ENCODE measurements at places on chromosomes 1 and 21.
A peak's percentile ranks its signal among the peaks of the same experiment; 100 is the strongest.

- DNase-seq, result no peak
Measured at GRCh38 chr1:104387716-104388508, 638.2 kb downstream of the AMY1C start.

DNA sequence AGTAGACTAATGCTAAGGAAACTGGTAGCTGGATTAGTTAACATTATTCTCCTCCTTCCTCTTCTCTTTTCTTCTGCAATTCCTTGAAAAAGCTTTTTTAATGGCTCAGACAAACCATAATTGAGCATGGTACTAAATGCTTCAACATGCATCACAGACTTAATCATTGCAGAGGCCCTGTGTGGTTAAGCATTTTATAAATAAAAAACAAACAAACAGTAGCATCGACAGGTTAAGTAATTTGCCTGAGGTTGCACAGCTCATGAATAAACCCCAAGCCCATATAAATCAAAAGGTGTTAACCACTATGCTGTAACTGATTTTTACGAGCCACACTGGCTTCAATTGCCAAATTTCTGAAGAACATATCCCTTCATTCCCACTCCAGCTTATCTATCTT, 462.1 kb downstream of the LMO4 start:
- DNase-seq, result no peak

GRCh38 chr1:154743526-154744036, 126.5 kb downstream of the KCNN3 start:
- no peak for DNase-seq

DNA sequence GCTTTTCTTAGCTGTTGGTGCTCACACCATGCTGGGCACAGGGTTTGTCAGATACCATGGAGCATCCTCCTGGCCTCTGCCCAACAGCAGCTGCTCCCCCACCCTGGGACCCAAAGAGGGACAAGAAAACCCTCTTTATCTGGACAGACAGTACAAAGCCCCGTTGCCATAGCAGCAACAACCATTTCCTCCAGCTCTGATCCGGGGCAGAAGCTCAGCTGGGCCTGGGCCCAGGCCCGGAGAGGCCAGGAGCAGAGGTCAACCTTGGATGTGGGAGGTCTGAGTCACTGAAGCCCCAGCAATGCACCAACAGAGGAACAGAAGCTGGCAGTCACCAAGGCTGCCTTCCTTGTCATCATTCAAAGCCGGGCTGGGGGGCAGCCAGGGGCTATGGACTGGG, 228.4 kb upstream of the POU3F1 start:
- peak; percentile 33 for DNase-seq

DNA sequence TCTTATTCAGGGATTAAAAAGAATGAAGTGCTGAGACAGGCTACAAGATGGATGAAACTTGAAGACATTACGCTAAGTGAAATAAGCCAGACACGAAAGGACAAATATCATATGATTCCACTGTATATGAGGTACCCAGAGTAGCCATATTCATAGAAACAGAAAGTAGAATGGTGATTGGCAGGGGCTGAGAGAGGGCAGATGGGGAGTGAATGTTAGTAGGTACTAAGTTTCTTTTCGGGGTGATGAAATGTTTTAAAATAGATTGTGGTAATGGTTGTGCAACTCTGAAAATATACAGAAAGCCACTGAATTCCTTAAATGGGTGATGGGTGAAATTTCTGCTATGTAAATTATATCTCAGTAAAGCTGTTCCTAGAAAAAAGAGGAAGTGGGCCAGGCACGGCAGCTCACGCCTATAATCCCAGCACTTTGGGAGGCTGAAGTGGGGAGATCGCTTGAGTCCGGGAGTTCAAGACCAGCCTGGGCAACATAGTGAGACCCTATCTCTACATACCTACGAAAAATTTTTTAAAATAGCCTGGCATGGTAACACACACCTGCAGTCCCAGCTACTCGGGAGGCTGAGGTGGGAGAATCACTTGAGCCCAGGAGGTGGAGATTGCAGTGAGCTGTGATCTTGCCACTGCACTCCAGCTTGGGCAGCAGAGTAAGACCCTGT, 15.9 kb downstream of the SLC27A3 start:
- no peak for DNase-seq

DNA sequence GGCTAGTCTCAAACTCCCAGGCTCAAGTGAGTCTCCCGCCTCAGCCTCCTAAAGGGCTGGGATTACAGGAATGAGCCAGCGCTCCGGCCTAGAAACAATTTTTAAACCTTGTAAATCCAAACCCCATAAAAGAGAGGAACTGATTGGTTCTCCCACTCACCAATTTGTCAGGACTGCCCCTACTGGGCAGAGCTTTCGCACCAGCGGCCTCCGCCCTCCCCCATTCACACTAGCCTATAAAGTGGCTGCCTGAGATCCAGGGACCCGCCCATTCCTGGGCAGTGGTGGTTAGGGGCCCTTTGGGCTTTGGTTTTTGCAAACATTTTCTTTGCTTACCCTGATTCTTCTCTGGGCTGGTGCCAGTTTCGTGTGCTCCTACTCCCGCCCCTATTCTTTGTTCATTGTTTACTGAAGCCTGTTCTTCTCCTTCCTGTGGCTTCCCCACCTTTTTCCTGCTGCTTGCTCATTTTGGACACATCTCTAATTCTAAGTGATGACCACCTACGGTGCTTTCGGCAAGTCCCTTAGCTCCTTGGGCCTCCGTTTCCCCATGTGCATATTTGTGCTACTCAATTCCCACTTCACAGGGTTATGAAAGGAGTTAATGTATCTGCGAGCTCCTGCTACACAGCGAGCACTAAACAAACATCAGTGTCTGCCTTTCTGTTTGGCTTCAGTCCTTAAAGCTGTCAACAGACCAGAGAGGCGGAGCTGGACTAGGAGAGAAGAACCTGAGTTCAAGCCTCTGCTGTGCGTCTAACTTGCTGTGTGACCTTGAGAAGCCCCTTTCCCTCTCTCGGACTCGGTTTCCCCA, 39.8 kb upstream of the CLIC4 start:
- DNase-seq, result peak; percentile 87

GRCh38 chr1:6222636-6223035, 13.1 kb downstream of the ICMT start:
- DNase-seq, result no peak

All from mucosa of descending colon (tissue), 3 donors.